ENCODE measurements at places on chromosomes 1 and 21. TPM values are rescaled to one million over a fixed set of nuclear protein-coding genes. Genes with fewer than 3 reads are reported as not detected.

S100A5 gene
- total RNA-seq: 1.8 TPM

RIIAD1 gene
- total RNA-seq: not detected

GRCh38 chr1:162316187-162316586 is 60.5 kb downstream of the SPATA46 start:
- H3K36me3 ChIP-seq: no peaks in the 10 kb centered on the region
- peak; percentile 31 for DNase-seq
- H3K27ac ChIP-seq: no peak overlapping the region
- peaks cover 14% of the 10 kb centered on the region for H3K27me3 ChIP-seq
- H3K4me3 ChIP-seq: no peak overlapping the region

DNA sequence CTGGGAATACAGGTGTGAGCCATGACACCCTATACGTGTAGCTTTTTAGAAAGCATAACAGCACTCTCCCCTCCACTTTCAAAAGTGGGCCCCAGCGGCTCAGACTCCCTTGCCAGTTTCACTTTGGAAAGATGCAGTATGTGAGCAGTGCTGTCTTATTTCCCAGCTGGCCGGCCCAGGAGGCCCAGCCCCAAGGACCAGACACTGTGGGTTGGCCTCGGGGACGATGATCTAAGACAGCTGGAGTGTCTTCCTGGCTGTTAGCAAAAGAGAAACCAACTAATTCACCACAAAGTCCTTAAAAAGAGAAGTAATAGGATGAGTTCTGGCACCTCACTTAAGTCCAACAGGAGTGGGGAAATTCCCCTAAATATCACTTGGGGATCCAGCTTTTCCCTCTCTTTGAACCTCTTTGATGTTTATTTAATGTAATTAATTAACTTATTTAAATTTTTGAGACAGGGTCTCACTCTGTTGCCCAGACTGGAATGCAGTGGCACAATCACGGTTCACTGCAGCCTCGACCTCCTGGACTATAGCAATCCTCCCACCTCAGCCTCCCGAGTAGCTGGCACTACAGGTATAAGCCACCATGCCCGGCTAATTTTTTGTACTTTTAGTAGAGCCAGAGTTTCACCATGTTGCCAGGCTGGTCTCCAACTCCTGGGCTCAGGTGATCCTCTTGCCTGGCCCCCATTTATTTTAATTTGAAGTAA is 17.6 kb upstream of the CLIC4 start:
- H3K27me3 ChIP-seq: no peaks in the 10 kb centered on the region
- H3K27ac ChIP-seq: no peak overlapping the region
- H3K4me3 ChIP-seq: no peak overlapping the region
- H3K36me3 ChIP-seq: no peaks in the 10 kb centered on the region
- peaks cover 11% of the 10 kb centered on the region for H3K4me1 ChIP-seq

- DNase-seq: no peak
- H3K27me3 ChIP-seq: no peaks in the 10 kb centered on the region
- no peaks in the 10 kb centered on the region for H3K36me3 ChIP-seq
- no peak overlapping the region for H3K4me3 ChIP-seq
- no peak overlapping the region for H3K27ac ChIP-seq
These were observed 604.2 kb downstream of the LRRIQ3 start for GRCh38 chr1:73593804-73594203.

SPAG17 gene
- total RNA-seq: not detected

DNA sequence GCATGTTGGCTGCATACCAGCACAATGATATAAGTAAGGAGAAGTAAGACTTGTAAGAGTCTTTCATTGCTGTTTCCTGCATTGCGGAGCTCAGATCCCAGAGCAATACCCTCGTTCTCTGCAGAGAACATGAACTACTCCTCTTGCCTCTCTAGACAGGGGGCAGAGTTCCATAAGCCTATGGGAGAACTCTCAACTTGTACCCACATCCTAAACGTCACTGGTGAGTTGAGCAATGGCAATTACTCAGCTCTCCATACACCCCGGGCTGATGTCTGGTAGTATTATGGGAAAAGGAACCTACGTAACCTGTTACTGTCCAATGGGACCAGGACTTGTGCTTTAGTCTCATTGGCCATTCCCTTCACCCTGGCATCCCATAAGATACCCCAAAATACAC is 27.3 kb upstream of the ZNF496 start:
- no peak overlapping the region for H3K27ac ChIP-seq
- no peaks in the 10 kb centered on the region for H3K36me3 ChIP-seq
- H3K4me1 ChIP-seq: peaks cover 6% of the 10 kb centered on the region

RASAL2 gene
- not detected for total RNA-seq

ZNF281 gene
- 13.5 TPM for total RNA-seq

DNA sequence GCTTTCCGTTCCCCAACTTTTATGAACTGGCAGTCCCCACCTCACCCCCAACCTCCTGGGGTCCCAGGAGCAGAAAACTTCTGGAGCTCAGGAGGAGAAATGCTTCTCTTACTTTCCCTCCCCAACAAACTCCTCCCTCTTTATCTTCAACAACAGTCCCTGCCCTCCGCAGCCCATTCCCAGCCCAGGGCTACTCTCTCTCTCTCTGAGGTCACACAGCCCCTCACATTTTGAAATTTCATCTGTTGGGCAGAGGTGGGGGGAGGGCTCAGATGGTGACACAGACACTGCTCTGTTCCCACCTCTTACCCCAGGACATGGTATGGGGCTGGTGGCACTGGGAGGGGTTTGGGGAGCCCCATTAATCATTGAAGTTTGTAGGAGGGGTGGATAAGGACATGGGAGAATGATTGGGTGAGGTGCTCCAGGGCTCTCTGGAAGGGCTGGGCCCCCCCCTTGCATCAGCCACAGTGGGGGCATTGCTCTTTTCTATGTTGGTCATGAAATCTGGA is 6.0 kb downstream of the PIK3CD start:
- no peaks in the 10 kb centered on the region for H3K27me3 ChIP-seq
- no peak for DNase-seq
- H3K36me3 ChIP-seq: peaks cover 75% of the 10 kb centered on the region
- peak overlapping the region; percentile 90 for H3K4me3 ChIP-seq
- H3K27ac ChIP-seq: peak overlapping the region; percentile 83

ARHGEF16 gene
- not detected for total RNA-seq

- H3K36me3 ChIP-seq: no peaks in the 10 kb centered on the region
- no peak overlapping the region for H3K4me3 ChIP-seq
- H3K27ac ChIP-seq: no peak overlapping the region
- DNase-seq: no peak
- peaks cover 12% of the 10 kb centered on the region for H3K27me3 ChIP-seq
These were observed 100.0 kb downstream of the HHAT start for GRCh38 chr1:210428696-210429095.

- H3K27me3 ChIP-seq: no peaks in the 10 kb centered on the region
- H3K27ac ChIP-seq: no peak overlapping the region
- no peak overlapping the region for H3K4me3 ChIP-seq
- DNase-seq: no peak
- H3K4me1 ChIP-seq: no peaks in the 10 kb centered on the region
- no peaks in the 10 kb centered on the region for H3K36me3 ChIP-seq
These were observed 408.7 kb downstream of the NUF2 start for GRCh38 chr1:163730411-163730821.

- H3K4me3 ChIP-seq: no peak overlapping the region
- H3K4me1 ChIP-seq: peaks cover 6% of the 10 kb centered on the region
- peaks cover 55% of the 10 kb centered on the region for H3K36me3 ChIP-seq
- no peak overlapping the region for H3K27ac ChIP-seq
- H3K27me3 ChIP-seq: no peaks in the 10 kb centered on the region
- DNase-seq: no peak
These were observed 7.2 kb downstream of the GPN2 start for GRCh38 chr1:26882696-26883463.

- no peak overlapping the region for H3K27ac ChIP-seq
- no peak overlapping the region for H3K4me3 ChIP-seq
These were observed 200.5 kb downstream of the CAMTA1 start for GRCh38 chr1:6985549-6986276.

DNA sequence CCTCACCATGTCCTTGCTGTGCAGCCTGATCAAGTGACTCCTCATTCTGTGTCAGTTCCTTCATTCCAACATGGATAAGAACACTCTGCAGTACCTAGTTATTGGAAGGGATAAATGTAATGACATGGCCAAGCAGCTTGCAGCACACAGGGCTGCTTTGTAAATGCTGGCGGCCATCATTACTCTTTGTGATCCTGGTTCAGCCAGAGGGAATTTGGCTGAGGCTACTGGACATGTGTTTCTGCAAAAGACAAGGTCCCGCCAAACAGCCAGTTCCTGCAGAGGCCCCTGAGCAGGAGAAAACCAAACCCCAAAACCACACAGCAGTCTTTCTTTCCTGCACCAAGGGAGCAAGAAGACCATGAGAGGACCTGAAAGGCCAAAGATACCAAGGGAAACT is 495.8 kb downstream of the AJAP1 start:
- no peaks in the 10 kb centered on the region for H3K36me3 ChIP-seq
- no peaks in the 10 kb centered on the region for H3K27me3 ChIP-seq
- no peak overlapping the region for H3K4me3 ChIP-seq
- no peak overlapping the region for H3K27ac ChIP-seq
- no peak for DNase-seq
- no peaks in the 10 kb centered on the region for H3K4me1 ChIP-seq

MROH9 gene
- total RNA-seq: not detected

CD84 gene
- total RNA-seq: 14.0 TPM

DNA sequence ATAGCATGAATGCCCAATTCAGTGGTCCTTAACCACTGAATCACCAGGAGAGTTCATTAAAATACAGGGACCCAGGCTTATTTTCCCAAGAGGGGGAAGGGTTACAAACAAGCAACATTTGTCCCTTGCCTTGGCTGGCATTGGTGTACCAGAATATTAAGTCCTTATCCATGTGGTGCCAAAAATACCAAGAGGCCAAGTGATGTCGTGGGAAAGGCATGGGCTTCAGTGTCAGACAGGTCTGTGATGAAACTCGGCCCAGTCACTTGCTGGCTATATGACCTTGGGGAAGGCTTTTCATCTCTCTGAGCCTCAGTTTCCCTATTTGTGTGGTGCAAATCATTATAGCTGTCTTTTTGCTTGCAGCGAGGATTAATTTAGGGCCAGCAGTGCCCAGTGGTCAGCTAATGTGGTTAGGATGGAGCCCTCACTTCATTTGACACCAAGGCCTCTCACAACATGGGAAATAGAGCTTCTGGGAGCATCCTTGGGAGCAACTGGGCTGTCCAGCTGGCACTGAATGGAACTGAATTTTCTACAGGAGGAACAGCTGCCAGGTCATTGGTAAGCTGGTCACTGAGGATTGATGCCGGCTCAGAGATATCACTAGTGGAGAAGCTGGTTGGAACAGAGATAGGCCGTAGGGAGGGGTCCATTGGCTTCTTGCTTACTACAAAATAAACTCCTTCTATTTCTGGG is 77.2 kb upstream of the PPP2R5A start:
- H3K27me3 ChIP-seq: peaks cover 21% of the 10 kb centered on the region
- DNase-seq: no peak
- H3K4me1 ChIP-seq: no peaks in the 10 kb centered on the region
- no peak overlapping the region for H3K4me3 ChIP-seq

RBM11 gene
- 0.50 TPM for total RNA-seq

- H3K4me1 ChIP-seq: peaks cover 86% of the 10 kb centered on the region
- peak overlapping the region; percentile 73 for H3K4me3 ChIP-seq
- peaks cover 10% of the 10 kb centered on the region for H3K36me3 ChIP-seq
- peak; percentile 66 for DNase-seq
- peak overlapping the region; percentile 99 for H3K27ac ChIP-seq
These were observed 2.8 kb upstream of the ECE1 start for GRCh38 chr1:21292984-21293536.

DNA sequence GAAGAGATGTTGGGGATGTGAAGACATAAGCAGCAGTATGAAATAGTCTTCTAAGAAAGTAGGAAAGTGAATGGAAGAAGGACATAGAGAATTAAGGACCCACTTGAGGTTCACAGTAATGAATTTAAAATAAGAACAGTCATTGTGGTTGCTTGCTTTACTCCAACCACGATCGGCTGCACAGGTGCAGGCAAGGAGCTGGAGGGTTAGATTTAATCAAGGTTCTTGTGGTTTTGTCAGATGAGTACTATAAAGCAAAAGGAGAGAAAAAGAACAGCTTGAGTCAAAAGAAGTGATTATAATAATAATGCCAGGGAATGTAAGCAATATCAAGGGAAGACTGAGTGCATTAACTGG is 46.1 kb upstream of the RBM34 start:
- DNase-seq: peak; percentile 65
- no peak overlapping the region for H3K4me3 ChIP-seq

DNA sequence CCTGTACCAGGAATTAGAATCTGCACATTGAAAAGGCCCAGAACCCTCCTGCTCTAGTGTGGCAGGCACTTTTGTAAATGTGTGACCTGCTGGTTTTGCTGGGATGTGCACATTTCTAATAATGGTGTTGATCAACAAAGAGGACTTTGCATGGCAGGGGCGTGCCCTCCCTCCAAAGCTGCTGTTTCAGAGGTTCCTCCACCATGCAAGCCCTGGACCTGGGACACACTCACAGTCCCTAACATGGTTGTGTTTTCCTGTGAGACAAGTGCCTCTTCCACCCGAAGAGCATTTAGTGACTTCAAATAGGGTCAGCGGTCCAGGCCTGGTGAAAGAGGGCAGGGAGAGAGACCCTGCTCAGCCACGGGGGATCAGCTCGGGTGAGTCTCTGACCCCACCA is 28.1 kb downstream of the TENT5C start:
- H3K4me1 ChIP-seq: peaks cover 39% of the 10 kb centered on the region
- H3K4me3 ChIP-seq: no peak overlapping the region
- H3K36me3 ChIP-seq: peaks cover 4% of the 10 kb centered on the region
- H3K27me3 ChIP-seq: peaks cover 14% of the 10 kb centered on the region
- no peak for DNase-seq

- H3K4me3 ChIP-seq: no peak overlapping the region
- H3K27me3 ChIP-seq: no peaks in the 10 kb centered on the region
- peaks cover 16% of the 10 kb centered on the region for H3K4me1 ChIP-seq
- no peak for DNase-seq
These were observed 14.1 kb downstream of the EPS15 start for GRCh38 chr1:51504806-51505525.

DNA sequence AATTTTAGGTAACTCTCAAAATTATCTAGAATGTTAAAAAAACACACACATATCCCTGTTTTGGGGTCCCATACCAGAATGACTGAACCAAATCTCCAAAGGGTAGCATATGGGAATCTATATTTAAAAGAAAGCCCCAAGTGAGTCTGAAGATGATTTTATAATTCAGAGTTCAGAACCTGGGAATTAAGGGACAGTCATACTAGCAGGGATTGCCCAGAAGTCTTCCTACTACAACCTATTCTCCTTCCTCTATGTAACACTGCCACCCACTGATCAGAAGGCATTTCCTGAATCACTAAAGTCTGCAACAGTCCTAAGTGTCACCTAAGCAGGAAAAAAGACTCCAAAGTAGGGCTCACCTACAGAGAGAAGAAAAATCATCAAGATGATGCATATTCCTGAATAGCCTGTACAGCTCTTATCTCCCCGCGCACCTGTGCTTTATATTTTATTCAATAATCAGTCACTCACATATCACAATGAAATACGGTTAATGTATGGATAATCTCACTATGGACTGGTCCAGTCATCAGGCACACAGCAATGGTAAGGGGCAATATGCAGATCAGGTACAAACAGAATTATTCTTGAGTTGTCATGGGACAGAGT is 4.9 kb downstream of the RGS1 start:
- no peak overlapping the region for H3K27ac ChIP-seq
- DNase-seq: peak; percentile 36
- H3K4me3 ChIP-seq: no peak overlapping the region

All from activated CD8-positive, alpha-beta T cell treated with anti-CD3 and anti-CD28 coated beads, Interleukin-2, amount 10 ng/mL, durations not matched to agents 7 days and 5 days (primary cell).